ENCODE measurements at places on chromosomes 12 and 14.

DNA sequence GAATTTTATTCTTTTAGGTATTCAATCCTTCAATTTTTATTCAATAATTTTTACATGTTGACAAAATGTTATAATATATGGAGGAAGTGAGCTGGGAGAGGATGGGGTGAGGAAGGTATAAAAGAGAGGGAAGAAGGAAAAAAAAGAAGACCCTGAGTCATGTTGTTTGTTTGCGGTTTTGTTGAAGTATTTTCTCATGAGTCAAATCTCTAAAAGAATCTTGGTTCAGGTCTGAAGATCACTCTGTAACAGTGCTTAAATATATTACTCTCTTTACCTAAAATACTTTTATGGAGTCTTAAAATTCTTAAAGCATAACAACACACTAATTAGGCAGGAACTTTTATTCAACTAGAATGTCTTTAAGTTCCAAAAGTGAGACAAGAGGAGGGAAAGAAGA is 489.6 kb upstream of the GARIN6 start:
- no peak overlapping the region for H3K4me3 ChIP-seq
- no peaks in the 10 kb centered on the region for H3K36me3 ChIP-seq
- no peaks in the 10 kb centered on the region for H3K4me1 ChIP-seq
- H3K27me3 ChIP-seq = no peaks in the 10 kb centered on the region
- H3K27ac ChIP-seq = no peak overlapping the region

DNA sequence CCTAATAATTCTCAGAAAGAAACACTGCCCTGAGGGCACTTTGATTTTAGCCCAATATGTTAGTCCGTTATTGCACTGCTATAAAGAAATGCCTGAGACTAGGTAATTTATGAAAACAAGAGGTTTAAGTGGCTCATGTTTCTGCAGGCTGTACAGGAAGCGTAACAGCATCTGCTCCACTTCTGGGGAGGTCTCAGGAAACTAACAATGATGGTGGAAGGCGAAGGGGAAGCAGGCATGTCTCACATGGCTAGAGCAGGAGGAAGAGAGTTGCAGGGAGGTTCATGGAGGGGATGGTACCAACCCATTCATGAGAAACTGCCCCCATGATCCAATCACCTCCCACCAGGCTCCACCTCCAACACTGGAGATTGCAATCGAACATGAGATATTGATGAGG is 49.4 kb upstream of the RERG start:
- no peak overlapping the region for H3K27ac ChIP-seq
- H3K4me1 ChIP-seq = peaks cover 22% of the 10 kb centered on the region
- H3K27me3 ChIP-seq = no peaks in the 10 kb centered on the region
- no peak overlapping the region for H3K4me3 ChIP-seq
- H3K36me3 ChIP-seq = no peaks in the 10 kb centered on the region

DNA sequence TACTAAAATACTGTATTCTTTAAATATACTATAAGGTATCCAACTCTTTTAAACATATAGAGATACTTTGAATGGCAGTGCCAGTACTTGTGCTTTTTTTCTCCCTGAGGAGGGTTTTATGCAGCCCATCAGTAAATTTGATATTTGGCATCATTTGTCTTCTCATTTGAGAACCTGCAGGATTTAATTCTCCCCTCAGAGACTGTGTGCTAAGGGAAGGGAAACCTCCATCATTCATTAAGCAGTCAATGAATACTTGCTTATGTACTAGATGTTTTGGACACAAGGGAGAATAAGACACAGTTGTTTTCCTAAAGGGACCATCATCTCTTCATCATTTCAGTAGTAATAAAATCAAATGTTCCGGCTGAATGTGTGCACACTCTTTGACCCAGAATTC is 40.8 kb downstream of the FRS2 start:
- no peak overlapping the region for H3K27ac ChIP-seq
- DNase-seq = no peak
- no peaks in the 10 kb centered on the region for H3K36me3 ChIP-seq
- H3K4me3 ChIP-seq = no peak overlapping the region
- no peaks in the 10 kb centered on the region for H3K27me3 ChIP-seq

GRCh38 chr14:63686926-63687325 is 40.9 kb downstream of the SGPP1 start:
- no peak for DNase-seq
- H3K36me3 ChIP-seq = peaks cover 9% of the 10 kb centered on the region
- H3K4me1 ChIP-seq = no peaks in the 10 kb centered on the region
- H3K27ac ChIP-seq = no peak overlapping the region
- H3K27me3 ChIP-seq = no peaks in the 10 kb centered on the region

- H3K27ac ChIP-seq = no peak overlapping the region
- H3K27me3 ChIP-seq = no peaks in the 10 kb centered on the region
- H3K4me1 ChIP-seq = no peaks in the 10 kb centered on the region
- no peak overlapping the region for H3K4me3 ChIP-seq
Measured at GRCh38 chr14:87067591-87067990, 925.4 kb downstream of the GALC start.

- no peak for DNase-seq
- no peak overlapping the region for H3K27ac ChIP-seq
- no peaks in the 10 kb centered on the region for H3K36me3 ChIP-seq
- no peak overlapping the region for H3K4me3 ChIP-seq
- no peaks in the 10 kb centered on the region for H3K27me3 ChIP-seq
Measured at GRCh38 chr14:54278665-54279295, 118.0 kb upstream of the CDKN3 start.

DNA sequence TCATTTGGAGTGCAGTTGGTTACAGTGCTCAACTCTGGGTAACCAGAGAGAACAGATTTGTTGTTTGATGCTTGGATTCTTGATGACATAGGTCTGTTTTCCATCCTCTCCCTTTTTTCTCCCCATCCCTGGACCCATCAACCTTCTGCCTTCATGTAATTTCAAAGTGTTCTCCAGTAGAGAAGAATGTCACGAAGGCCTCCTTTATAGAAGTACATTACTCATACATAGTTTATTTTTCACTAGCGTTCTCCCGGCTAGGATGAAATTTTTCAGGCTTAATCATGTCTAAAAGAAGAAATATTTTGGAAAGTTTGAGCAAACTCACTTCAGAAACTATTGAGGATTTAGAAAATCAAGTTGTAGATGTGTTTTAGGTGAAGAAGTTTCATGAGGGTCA is 20.9 kb upstream of the APPL2 start:
- H3K4me1 ChIP-seq = no peaks in the 10 kb centered on the region
- no peak for DNase-seq
- H3K4me3 ChIP-seq = no peak overlapping the region

DNA sequence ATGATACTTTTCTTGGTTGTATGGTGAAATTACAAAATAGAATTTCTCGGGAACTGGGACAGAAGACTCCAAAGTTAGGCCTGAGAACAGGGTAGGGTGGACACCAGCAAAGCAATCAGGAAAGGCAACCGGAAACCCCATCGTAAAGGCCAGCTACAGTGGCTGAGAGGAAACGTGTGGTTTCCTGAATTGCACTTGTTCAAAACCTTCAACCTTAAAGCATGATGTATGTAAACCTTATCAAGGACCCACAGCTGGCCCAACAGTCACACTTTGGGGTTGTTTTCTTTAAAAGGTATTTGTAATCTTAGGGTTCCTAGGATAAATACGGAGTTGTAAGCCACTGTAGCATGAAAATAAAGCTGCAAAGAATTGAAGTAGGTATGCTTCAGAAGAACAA is 2.2 kb upstream of the PTGDR start:
- H3K27ac ChIP-seq = no peak overlapping the region
- H3K27me3 ChIP-seq = no peaks in the 10 kb centered on the region
- no peaks in the 10 kb centered on the region for H3K36me3 ChIP-seq
- DNase-seq = no peak

GRCh38 chr12:68344126-68344525 is 12.0 kb upstream of the MDM1 start:
- H3K4me3 ChIP-seq = no peak overlapping the region
- DNase-seq = no peak
